Left lung (tissue), 14 donors: ENCODE measurements at places on chromosomes 7 and 10. TPM values are rescaled to one million over a fixed set of nuclear protein-coding genes. Genes with fewer than 3 reads are reported as not detected.

GRCh38 chr10:125377368-125377767, 217.0 kb upstream of the CTBP2 start:
- H3K36me3 ChIP-seq = no peaks in the 10 kb centered on the region
- no peaks in the 10 kb centered on the region for H3K4me1 ChIP-seq
- no peak overlapping the region for H3K27ac ChIP-seq
- no peaks in the 10 kb centered on the region for H3K27me3 ChIP-seq
- no peak for DNase-seq

- no peak overlapping the region for H3K4me3 ChIP-seq
- no peak overlapping the region for H3K27ac ChIP-seq
- H3K4me1 ChIP-seq = peaks cover 28% of the 10 kb centered on the region
- H3K36me3 ChIP-seq = peaks cover 68% of the 10 kb centered on the region
These were observed 32.4 kb downstream of the KMT2E start for GRCh38 chr7:105046414-105046813.

- no peaks in the 10 kb centered on the region for H3K4me1 ChIP-seq
- H3K27me3 ChIP-seq = no peaks in the 10 kb centered on the region
- H3K27ac ChIP-seq = peak overlapping the region; percentile 83
- H3K4me3 ChIP-seq = no peak overlapping the region
These were observed 4.3 kb downstream of the TMEM273 start for GRCh38 chr10:49183596-49184542.

The TMEM176B gene
- total RNA-seq = 57.2 TPM

The CFAP43 gene
- 0.70 TPM for total RNA-seq
